ENCODE measurements at places on chromosomes 7 and 10. TPM values are rescaled to one million over a fixed set of nuclear protein-coding genes. Genes with fewer than 3 reads are reported as not detected.
A peak's percentile ranks its signal among the peaks of the same experiment; 100 is the strongest.

GRCh38 chr7:114901771-114902170 lies 20.1 kb upstream of the MDFIC start:
- H3K4me1 ChIP-seq = no peaks in the 10 kb centered on the region
- H3K27me3 ChIP-seq = no peaks in the 10 kb centered on the region
- H3K27ac ChIP-seq = no peak overlapping the region
- H3K4me3 ChIP-seq = no peak overlapping the region

- peaks cover 11% of the 10 kb centered on the region for H3K4me1 ChIP-seq
- H3K27me3 ChIP-seq = no peaks in the 10 kb centered on the region
- peak overlapping the region; percentile 75 for H3K4me3 ChIP-seq
Observed at GRCh38 chr10:25017154-25017590, 760 bp downstream of the THNSL1 start.

DNA sequence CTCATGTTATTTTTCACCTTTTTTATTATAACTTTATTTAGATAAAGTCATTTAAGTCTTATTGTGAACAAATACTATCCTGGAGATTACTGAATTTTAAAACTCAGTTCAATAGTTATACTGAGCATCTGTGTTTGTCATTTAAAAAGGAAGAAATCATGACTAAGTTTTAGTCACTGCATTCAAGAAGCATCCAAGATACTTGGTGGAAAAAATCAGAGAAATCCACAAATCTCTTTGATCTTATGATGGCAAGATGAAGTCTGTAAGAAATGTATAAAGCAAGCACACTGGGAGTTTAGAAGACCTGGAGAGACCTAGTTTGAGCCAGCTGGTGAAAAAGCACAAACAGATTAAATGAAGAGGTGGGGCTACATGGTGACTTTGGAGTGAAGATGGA lies 529.8 kb upstream of the IGFBP3 start:
- DNase-seq = no peak
- no peaks in the 10 kb centered on the region for H3K4me1 ChIP-seq
- no peak overlapping the region for H3K27ac ChIP-seq
- H3K27me3 ChIP-seq = no peaks in the 10 kb centered on the region
- no peak overlapping the region for H3K4me3 ChIP-seq

DNA sequence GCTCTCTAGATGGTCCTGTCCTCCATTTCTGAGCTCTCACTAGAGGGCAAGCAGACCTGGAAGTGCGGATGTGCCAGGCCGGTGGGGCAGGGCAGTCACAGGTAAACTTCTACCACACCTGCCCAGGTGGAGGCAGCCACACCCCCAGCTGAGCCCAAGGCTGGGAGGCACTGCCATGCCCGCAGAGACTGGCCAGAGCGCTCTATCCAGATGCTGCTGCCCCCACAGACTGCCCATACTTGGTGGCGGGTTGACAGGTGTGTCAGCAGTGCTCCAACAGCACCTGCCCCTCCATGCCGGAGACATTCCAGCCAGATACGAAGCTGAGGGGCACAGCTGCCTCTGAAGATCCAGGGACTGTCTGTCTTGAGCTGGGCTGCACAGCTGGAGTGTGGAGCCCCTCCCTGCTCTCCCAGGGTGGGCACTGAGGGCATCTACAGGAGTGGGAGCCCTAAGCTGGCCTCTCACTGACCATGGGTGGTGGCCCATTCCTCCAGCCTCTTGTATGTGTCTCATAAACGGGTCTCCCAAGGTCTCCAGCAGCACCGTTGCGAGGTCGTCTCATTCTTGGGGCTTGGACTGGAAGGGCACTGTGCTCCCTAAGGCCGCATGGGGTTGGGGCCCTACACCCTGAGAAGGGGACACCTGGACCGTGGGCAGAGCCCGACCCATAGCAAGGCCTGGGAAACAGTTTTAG lies 38.2 kb upstream of the PPIF start:
- H3K36me3 ChIP-seq = peaks cover 19% of the 10 kb centered on the region
- no peak overlapping the region for H3K27ac ChIP-seq
- no peaks in the 10 kb centered on the region for H3K4me1 ChIP-seq

- no peak for DNase-seq
- H3K36me3 ChIP-seq = peaks cover 35% of the 10 kb centered on the region
- H3K4me3 ChIP-seq = no peak overlapping the region
- H3K4me1 ChIP-seq = peaks cover 13% of the 10 kb centered on the region
- H3K27ac ChIP-seq = peak overlapping the region; percentile 49
- no peaks in the 10 kb centered on the region for H3K27me3 ChIP-seq
Observed at GRCh38 chr7:105611856-105612775, 30.8 kb upstream of the EFCAB10 start.

The OLAH gene
- total RNA-seq = not detected

The CRHR2 gene
- 0.09 TPM for total RNA-seq

The CACNB2 gene
- total RNA-seq = 4.4 TPM

The CCDC146 gene
- total RNA-seq = 1.1 TPM

The AGFG2 gene
- total RNA-seq = 7.4 TPM

Data from WTC11 (cell line).